EL (cell line): ENCODE measurements at places on chromosomes 13 and 19.

- DNase-seq, result no peak
These were observed 67.7 kb downstream of the DACH1 start for GRCh38 chr13:71799324-71799723.

- DNase-seq, result no peak
These were observed 60.0 kb downstream of the ZNF627 start for GRCh38 chr19:11657307-11657706.

GRCh38 chr13:21176982-21177284, 475 bp downstream of the MRPL57 start:
- DNase-seq, result no peak

GRCh38 chr19:36150586-36150985, 1.7 kb downstream of the COX7A1 start:
- no peak for DNase-seq

DNA sequence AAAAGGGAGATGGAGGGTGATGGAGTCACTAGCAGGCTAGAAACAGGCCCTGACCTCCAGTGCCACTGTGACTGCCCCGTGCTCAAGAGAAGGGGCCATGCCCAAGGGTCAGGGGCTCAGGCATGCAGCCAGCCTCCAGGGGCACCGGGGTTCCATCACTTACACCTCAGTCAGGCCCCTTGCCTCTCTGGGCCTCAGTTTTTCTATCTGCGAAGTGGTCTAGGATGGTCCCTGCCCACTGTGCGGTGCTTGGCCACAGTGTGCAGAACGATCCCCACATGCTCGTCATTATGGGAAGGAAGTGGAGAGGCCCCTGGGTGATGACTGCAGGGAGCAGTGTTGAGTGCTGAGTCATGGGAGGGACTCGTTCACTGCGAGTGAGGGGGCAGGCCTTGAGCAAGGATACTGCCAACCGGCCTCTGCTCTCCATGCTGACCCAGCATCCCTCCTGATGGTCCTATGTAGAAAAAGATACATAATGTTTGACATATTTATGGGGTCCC, 23.1 kb downstream of the TMED1 start:
- peak; percentile 97 for DNase-seq

- DNase-seq, result no peak
These were observed 495.8 kb upstream of the KLF12 start for GRCh38 chr13:74629985-74630384.

DNA sequence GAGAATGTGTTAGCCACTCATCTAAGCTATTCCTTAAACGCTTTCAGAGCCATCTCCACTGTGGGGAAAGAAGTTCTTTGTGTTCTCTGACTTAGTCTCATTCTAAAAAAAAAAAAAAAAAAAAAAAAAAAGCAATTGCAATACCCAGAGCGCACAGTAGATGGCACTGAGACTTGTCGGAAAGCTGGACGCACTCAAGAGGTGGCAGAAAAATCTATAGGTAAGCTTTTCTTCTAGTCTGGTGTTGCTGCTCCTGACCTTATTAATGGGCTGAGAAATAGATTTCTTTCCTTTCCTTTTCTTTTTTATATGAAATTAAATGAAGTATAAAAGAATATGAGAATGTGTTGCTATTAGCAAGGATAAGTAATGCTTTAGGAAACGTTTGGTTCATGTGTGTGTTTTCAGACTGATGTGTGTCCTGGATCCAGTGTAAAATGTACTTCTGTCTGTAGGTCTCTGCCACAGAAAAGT, 4.7 kb upstream of the GJB2 start:
- DNase-seq, result peak; percentile 33

DNA sequence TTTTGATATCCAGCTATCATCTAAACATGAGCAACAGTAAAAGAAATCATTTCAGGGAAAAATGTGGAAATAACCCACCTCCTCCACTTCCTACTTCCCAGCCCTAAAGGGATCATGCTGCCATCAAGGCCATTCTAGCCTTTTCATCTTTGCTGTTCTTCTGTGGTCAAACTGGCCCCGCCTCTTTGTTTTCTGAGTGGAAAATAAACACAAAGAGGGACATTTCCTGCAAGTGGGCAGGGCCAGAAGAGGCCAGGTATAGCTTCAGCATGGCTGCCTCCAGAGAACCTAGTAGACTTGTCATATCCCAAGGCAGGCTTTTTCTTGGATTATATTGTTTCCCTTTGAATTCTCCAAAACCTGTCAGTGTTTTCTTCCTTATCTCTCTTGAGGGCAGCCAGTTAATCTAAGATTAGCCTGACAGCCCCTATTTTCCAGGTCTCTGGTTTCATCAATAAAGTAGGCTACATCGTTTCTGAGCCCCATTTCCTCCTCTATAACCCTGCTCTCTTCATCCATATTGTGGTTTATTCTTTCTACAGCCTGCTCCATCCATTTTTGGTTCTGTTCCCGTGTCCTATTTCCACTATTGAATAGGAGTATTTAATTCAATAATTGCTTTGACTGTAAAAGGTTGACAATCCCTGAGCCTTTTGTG, 117.6 kb downstream of the GPC6 start:
- no peak for DNase-seq

DNA sequence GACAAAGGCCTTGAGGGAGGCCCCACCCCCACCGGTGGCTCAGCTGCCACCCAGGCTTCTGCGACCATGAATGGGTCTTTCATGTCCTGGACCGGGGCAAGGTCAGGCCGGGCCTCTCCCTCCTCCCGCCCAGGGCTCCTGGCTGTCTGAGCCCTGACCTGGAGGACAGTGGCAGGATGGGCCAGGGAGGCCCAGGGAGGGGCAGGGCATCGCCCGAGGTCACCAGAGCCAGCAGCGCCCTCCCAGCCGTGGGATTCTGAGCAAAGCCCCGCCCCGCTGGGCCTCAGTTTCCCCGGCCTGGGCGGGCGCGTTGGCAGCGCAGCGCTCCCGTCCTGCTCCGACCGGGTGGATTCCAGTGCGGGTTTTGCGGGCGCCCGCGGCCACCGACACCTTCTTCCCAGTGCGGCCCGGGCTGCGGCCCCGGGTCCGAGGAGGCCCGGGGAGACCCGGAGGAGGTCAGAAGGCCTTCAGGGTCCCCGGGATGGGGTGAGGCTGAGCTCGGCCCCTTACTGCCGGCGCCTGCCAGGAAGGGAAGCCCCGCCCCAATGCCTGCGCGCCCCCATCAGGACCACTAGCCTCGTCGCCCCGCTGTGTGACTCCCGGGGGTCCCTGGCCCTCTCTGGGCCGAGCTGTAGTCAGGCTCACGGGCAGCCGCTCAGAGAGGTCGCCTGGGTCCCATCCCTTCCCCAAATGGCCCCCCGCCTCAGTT, 24.6 kb upstream of the SEMA6B start:
- DNase-seq, result no peak

GRCh38 chr13:84417416-84417815, 535.1 kb upstream of the SLITRK1 start:
- no peak for DNase-seq

DNA sequence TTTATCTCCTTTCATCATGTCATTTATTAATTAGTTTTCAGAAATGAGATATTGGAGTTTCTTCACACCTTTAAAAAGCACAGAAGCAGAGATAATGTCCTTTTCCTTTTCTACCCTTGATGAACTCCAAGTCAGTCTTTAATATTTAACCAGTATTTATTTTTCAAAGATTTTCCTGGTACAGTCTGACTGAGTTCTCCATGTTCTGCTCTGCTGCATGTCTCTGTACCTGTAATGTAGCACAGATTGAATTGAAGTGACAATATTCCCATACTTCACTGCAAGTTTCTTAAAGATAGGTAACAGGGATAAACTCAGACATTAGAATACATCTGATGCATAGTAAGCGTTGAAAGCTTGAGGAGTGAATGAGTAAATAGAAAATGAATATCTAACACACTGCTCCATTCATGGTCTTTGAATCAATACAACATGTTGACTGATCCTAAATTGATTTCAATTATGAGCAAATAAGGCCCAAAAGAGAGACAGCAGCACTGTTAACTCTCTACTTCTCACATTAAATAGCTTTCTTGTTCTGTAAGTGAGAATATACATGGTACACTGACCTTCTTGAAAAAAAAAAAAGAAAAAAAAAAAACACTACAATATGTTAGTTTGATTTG, 1323.6 kb upstream of the PRR20A start:
- no peak for DNase-seq

- DNase-seq, result peak; percentile 53
These were observed 62.1 kb downstream of the KLF2 start for GRCh38 chr19:16386619-16387240.

GRCh38 chr13:45231305-45231704, 30.5 kb upstream of the KCTD4 start:
- DNase-seq, result peak; percentile 28
